ENCODE measurements at places on chromosomes 7 and 10.
A peak's percentile ranks its signal among the peaks of the same experiment; 100 is the strongest.

DNA sequence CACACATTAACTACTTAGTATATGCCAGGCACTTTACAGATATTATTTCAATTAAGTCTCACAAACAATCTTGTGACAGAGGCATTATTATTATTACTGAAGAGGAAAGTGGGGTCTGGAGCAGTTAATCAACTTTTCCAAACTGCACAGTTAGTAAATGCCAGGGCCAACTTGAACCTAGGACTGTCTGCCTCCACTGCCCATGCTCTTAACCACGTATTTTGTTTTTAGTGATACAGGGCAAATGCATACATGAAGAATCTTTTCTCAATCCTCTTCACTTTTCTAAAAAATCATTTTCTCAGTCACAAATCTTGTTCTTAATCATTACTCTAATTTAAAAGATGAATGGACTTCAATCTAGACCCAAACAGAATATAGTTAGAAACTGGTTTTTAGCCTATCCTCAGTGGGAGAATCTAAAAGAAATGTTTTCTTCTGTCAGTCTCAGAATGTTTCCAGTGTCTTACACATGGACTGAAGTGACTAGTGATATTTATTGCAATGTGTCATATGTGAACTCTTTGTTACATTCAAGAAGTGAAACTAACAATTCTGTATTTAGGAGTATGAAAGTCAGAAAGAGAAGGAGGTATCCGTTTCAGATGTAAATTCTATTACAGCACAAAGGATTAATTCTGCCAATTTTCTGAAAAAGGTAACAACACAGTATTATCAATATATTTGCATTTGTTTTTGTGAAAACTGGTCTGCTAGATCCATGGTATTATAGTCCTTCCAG lies 55.5 kb upstream of the CCNJ start:
- DNase-seq, result no peak

DNA sequence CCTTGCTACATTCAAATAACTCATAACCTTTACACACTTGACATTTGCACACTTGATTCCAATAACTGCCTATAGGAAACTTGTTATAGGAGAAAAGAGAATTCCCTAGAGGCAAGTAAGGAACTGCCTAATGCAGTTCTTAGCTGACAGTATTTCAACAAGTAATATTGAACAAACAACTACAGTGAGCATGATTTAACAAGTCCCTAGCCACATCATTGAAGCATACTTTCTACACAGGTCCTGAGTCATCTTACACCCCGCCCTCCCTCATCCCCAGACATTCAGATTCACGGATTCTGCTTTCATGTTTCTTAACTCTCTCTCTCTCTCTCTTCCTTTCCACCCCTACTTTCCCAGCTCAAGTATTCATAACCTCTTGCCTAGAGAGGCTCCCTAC lies 153.5 kb downstream of the LSM5 start:
- no peak for DNase-seq

- no peak for DNase-seq
These were observed 67.4 kb upstream of the LAMB4 start for GRCh38 chr7:108197371-108198091.

DNA sequence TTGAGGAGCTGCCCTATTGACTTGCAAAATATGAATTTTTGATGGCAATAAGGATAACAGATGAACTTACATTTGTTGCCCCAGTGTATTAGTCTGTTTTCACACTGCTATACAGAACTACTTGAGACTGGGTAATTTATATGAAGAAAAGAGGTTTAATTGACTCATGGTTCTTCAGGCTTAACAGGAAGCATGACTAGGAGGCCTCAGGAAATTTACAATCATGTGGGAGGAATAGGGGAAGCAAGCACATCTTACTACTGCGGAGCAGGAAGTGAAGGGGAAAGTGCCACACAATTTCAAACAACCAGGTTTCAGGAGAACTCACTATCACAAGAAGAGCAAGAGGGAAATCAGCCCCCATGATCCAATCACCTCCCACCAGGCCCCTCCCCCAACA lies 57.9 kb downstream of the ZNF22 start:
- DNase-seq, result no peak

DNA sequence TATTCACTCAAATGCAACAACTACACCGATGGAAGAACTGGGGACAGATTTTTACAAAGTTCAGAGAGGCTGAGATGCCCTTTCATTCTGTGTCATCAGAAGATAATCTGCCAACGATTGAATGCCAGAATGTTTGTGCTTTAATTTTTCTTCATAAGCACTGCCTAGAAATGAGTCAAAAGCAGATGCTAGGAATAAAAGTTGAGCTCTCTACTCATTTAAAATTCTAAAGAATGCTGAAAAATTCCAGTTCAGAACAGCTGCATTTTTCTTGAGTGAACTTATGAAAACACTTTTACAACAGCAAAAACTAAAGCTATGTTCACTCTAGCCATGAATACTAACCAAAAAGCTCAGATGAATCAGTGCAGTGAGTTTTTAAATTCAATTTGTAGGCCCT lies 22.3 kb upstream of the FAM133B start:
- peak; percentile 76 for DNase-seq

GRCh38 chr10:105288026-105288425 lies 646.9 kb downstream of the SORCS3 start:
- DNase-seq, result peak; percentile 76

GRCh38 chr7:149719050-149719899 lies 54.1 kb downstream of the ZNF467 start:
- DNase-seq, result no peak

All from muscle of leg (tissue), 16 donors.